Myocyte (in vitro differentiated cells): ENCODE measurements at places on chromosomes 2 and 18. TPM values are rescaled to one million over a fixed set of nuclear protein-coding genes. Genes with fewer than 3 reads are reported as not detected.

DNA sequence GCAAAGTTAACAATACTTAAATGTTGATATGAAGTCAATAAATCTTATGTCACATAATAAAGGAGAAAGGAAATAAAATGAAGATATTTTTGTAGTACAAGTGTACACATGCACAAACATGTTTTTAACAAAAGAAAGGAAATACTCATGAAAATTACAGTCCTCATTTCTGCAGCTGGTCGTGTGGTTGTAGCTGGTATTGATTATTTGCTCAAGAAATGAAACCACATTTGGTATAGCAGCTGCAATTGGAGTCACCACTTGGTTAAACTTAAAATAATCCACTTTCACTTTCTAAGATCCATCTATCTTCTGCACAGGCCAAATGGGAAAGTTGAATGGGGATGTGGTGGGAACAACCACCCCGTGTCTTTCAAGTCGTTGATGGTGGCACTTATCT lies 580.5 kb upstream of the NRXN1 start:
- DNase-seq, result no peak

GRCh38 chr18:23971666-23972230 lies 42.8 kb upstream of the TTC39C start:
- no peak for DNase-seq

GRCh38 chr2:53640466-53640865 lies 127.1 kb upstream of the CHAC2 start:
- DNase-seq, result no peak

Gene LMAN1
- 136 and 180 TPM in 2 replicates for total RNA-seq

- no peak for DNase-seq
These were observed 221.1 kb upstream of the NRP2 start for GRCh38 chr2:205461169-205461568.

Gene AFF3
- under 0.01 TPM in 1 of 2 replicates, not detected in the other for total RNA-seq

Gene PLCD4
- total RNA-seq, result 9.9 and 11.8 TPM in 2 replicates

GRCh38 chr2:190280565-190281350 lies 38.9 kb downstream of the HIBCH start:
- no peak for DNase-seq

DNA sequence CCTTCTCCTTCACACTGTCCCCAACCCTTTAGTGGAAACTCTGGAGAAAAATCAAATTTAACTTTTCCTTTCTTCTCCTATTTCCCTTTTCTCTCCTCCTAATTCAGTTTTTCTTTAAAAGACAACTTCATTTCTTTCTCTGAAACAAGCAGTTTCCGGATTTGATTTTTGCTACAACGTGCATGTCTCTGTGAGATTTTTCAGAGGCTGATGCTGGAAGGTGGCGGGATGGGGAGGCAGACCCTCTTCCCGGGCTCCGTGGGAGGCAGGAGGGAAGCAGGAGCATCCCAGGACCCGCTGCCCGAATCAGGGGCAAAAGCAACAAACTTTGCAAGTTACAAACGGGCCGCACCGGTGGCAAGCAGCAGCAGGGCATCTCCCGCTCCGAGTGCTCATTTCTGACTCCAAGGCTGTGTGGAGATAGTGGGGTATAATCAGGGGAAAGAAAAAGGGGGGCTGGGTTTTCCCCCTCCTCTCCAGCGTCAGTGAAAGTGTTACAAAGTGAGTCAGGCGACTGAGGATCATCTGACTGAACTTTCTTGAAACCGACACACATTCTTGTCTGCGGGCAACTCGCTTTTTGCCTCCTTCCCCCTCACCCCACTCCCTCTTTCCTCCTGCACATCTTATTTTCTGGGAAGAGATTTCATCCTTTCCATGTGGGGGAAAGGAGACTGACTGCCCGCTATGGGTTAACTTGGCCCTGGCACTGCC lies 6.4 kb downstream of the ZEB2 start:
- peak; percentile 74 for DNase-seq

- DNase-seq, result no peak
These were observed 42.4 kb downstream of the SLC14A2 start for GRCh38 chr18:45657357-45658335.

Gene ATP9B
- total RNA-seq, result 11.2 and 18.7 TPM in 2 replicates

GRCh38 chr2:47093626-47094025 lies 61.5 kb downstream of the STPG4 start:
- peak; percentile 33 for DNase-seq

DNA sequence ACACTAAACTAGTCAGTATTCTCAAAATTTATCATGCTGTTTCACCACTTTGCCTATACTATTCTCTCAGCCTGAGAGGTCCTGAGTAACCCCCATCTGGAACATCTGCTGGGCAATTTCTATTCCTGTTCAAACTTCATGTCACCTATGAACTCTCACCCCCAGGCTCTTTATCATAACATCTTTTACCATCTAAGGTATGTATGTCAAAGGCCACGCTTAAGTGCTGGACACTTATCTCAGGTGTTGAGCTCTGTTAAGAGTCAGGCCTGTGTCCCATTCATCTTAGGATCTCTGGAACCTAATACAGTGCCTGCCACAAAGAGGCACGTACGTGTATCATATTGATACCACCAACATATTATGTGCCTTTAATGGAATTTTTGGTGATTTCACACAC lies 4.9 kb downstream of the AAK1 start:
- no peak for DNase-seq

DNA sequence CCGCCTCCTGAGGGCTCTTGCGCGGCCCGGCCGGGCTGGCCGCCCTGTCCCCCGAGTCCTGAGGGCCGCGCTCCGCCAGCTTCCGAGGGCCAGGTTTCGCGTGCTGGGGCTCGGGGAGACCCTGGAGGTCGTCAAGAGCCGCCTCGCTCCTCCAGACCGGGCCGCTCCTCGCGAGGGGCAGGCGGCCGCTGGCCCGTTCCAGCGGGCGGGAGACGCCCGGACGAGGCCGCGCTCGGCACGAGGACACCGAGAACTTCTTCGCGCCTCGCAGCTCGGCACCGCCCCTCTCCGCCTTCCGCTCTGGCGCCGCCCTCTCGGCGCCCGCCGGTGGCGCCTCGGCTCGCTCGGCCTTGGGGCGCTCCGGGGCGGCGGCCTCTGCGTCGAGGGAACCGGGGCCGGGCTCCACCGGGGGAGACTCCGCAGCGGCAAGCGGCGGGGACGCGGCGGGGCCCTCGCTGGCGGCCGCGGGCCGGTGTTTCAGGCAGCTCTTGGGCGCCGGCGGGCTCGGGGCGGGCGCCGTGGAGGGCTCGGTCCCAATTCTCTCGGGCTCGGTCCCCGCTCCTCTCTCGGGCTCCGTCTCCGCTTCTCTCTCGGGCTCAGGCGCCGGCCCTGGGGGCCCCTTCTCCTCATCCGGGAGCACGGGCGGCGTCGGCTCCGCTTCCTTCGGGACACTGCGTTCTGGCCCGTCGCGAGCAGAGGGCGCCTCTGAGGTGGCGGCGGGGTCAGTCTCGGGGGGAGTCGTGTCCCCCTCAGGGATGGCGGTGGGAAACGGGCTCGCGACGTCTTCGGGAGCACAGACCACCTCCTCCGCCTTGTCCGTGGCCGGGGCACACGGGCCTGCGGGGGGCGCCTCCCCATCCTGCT lies 91.6 kb upstream of the MGAT4A start:
- DNase-seq, result no peak

- no peak for DNase-seq
These were observed 177.2 kb downstream of the NEDD4L start for GRCh38 chr18:58221060-58221725.

DNA sequence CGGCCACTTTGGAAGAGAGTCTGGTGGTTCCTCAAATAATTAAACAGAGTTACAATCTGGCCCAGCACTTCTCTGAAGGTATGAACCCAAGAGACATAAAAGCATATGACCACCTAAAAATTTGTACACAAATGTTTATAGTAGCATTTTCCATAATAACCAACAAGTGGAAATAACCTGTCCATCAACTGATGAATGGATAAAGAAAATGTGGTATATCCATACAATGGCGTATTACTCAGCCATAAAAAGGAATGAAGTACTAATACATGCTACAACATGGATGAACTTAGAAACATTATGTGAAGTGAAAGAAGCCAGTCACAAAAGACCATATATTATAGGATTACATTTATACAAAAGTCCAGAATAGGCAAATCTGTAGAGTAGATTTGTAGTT lies 76.0 kb upstream of the RGPD5 start:
- no peak for DNase-seq

- DNase-seq, result no peak
These were observed 42.4 kb upstream of the MTIF2 start for GRCh38 chr2:55311444-55311870.

- DNase-seq, result no peak
These were observed 301.3 kb upstream of the GALNT5 start for GRCh38 chr2:156956161-156956560.

GRCh38 chr2:211204456-211204855 lies 648.1 kb downstream of the CPS1 start:
- DNase-seq, result no peak

DNA sequence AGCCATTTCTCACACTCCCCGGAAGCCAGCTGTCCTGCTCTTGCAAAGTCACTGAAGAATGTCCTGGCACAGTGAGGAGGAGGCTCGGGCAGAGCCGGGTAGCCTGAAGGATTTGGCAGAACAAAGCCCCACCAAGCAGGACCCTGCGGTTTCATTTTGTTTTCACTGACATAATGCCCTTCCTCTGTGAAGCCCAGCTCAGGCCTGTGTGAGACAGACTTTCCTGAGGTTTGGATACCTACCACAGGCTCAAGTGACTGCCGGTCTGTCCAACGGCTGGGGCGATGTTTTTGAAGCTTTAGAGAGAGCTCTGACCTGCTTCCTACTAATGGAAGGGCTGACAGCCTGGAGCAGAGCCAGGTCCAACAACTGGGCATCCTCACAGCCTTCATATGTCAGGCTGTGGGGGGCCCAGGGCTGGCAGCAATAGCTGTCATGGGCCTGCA lies 99.8 kb upstream of the FZD7 start:
- peak; percentile 98 for DNase-seq

DNA sequence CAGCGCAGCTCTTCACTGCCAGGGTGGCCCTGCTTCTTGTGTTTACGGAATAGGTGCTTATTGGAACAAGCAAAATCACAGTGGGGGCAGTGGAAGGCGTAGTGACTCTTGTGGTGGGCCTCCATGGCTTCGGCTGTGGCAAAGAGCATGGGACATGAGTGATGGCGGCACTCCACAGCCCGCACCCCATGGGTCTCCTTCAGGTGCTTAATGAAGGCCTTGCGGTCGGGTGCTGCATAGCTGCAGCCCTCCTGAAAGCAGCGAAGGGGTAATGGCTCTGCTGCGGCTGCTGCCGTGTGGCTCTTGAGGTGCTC lies 10.7 kb downstream of the ZNF142 start:
- DNase-seq, result no peak

Gene MTCL1
- 65.7 and 66.9 TPM in 2 replicates for total RNA-seq

GRCh38 chr2:55078956-55079355 lies 28.7 kb upstream of the RTN4 start:
- DNase-seq, result no peak

GRCh38 chr2:108971661-108972566 lies 17.1 kb downstream of the EDAR start:
- DNase-seq, result no peak

Gene ATP8B1
- 3.9 and 7.2 TPM in 2 replicates for total RNA-seq

Gene GKN1
- not detected in 2 replicates for total RNA-seq

Gene CYTIP
- total RNA-seq, result 1.9 and 2.4 TPM in 2 replicates

DNA sequence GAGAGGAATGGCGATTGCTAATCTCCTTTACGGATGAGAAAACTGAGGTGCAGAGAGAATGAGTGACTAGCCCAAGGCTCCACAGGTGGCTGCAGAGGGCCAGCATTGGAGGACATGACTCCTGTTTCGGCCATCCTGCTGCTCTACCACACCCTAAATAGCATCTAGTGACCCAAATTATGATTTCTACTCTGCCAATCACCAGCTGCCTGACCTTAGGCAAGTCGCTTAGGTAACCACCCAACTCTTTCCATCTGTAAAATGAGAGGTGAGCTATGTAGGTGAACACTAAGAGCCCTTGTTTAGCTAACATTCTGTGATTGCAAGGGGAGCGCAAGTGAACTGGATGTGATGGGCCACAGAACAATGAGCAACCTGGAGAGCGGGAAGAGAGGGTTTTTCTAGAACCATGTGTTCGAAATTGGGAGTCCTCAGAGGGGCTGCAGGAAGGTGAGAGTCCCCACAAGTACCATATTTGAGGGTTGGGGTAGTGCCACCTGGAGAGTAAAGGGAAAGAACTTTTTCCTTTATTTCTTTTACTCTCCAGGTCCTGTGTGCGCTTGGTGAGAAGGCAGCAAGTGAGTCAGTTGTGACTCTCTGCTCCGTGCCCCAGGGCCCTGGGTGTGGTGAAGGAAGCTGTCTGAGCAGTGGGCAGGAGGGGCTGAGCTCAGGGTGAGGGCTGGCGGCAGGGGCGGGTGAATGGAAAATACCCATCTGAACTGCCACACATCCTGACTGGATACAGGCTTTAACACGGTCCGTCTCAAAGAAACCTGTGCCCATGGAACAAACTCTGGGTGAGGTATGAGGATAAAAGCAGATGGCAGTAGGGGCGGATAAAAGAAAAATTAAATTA lies 2.4 kb downstream of the CYP27C1 start:
- DNase-seq, result peak; percentile 23

DNA sequence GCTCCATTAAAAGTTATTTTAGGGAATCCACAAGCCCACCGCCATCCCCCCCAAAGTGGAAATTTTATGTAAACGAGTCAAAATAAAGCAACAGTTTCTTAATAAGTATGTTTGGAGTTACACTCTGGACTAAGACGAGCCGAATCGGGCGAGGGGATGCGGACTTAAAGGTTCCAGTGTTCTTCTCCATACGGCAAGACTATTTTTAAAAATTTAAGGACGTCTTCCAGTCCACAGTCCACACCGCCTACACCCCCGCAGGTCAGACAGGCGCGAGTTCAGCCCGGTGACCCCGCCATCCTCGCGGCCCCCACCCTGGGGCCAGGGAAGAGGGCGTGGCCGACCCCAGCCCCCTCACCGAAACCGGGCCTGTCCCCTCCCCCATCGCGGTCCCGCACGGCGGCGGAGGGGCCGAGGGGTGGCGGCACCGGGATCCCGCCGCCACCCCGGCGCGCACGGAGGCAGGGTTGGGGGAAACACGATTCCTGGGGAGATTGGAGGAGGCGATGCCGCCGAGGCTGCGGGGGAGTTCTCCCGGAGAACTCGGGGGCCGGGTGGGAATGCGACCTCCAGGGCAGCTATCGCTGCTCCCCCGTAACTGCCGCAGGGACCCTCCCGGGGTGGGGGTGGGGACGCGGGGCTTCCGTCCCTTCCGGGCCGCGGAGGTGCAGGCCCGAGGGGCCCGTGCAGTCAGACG lies 24.5 kb upstream of the SMAD7 start:
- no peak for DNase-seq

DNA sequence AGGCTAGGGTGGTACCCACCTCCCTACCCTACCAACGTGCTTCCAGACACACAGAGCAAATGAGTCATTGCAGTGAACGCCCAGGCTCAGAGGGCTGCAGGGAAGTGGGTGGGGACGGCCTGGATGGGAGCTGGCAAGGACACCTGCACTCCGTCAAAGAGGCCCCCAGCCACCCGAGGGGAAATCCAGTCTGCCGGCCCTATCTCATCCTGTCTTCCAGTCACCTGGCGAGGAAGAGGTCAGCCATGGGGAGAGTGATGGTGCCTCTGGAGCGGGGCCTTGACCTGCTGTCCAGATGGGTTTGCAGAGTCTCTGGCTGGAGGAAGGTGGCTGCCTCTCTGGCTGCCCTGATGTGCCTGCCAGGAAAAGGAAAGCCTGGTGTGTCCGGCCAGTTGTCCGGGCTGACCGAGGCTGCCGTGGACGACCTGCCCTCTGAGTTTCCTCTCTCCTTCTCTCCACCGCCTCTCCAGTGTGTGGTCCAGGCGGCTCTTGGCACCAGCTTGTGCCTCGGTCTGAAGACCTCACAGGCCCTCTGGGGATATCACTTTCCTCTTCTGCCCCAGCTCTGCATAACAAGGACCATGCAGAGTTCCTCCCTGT lies 209.7 kb upstream of the COPS8 start:
- peak; percentile 36 for DNase-seq

GRCh38 chr18:75000920-75001319 lies 208.0 kb downstream of the PTGR3 start:
- no peak for DNase-seq

Gene TEKT4
- total RNA-seq, result not detected in 2 replicates
